ENCODE measurements at places on chromosomes 6 and 20.
A peak's percentile ranks its signal among the peaks of the same experiment; 100 is the strongest.

- no peak for DNase-seq
Measured at GRCh38 chr20:8344631-8345030, 212.6 kb downstream of the PLCB1 start.

- no peak for DNase-seq
Measured at GRCh38 chr6:129704708-129705107, 5.3 kb downstream of the ARHGAP18 start.

- peak; percentile 65 for DNase-seq
Measured at GRCh38 chr6:49906526-49906925, 40.2 kb upstream of the CRISP1 start.

- DNase-seq: peak; percentile 64
Measured at GRCh38 chr6:150302520-150303176, 66.2 kb upstream of the IYD start.

DNA sequence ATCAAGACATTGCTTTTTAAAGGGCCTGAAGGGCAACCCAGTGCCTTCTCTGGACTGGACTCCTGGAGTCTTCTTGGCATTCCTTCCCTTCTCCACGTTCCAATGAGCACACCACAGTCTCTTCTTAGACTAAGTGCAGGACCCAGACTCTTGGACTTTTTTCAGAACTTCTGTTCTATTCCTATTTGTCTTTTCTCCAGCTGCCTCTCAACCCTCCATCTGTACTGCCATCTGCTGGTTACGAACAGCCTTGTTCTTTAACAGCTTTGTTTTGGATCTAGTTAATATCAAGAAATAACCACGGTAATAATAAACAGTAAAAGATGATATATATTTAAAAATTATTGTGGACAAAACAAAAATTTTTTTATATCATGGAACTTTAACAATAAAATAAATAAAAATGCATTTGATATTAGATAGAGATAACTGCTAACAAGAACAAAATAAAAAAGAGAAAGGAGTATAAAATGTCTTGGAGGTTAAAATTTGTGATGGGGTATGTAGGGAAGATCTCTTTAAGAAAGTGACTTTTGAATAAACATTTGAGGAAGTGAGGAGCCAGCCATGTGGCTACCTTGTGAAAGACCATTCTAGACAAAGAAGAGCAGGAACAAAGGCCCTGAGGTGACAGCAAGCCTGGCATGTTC, 105.1 kb upstream of the HCRTR2 start:
- DNase-seq: peak; percentile 63

GRCh38 chr20:50113420-50114224, 672 bp upstream of the UBE2V1 start:
- no peak for DNase-seq

GRCh38 chr6:150325066-150325772, 43.6 kb upstream of the IYD start:
- DNase-seq: no peak

- DNase-seq: no peak
Measured at GRCh38 chr20:35297155-35297554, 4.9 kb upstream of the FAM83C start.

DNA sequence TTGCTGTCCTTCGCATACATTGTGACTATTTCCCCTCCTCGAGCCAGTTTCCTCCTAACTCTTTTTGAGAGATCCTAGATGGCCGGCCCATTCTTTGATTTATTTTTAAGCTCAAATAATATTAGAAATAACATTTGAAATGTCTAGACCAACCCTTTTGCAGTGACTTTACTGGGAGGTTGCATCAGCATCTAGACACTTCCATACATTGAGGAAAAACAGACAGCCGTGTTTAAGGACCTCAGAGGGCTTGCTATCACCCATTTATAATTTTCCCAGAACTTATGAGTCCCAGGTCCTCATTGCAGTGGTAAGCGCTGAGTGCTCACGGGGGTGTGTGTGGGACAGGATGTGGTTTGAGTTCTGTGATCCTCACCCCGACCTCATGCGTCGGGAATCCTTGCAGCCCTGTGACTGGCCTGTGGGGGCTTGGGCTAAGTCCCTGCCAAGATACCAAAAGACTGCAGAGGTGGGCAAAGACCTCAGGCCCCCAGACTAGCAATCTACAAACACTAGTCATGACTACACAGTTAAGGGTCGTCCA, at the start of gene GPX5:
Gene GPX5, plus strand, starts transcription at position 386 of the 544 bp plus-strand sequence. Its CDS starts 133 bp downstream, at position 519.
- DNase-seq: no peak

DNA sequence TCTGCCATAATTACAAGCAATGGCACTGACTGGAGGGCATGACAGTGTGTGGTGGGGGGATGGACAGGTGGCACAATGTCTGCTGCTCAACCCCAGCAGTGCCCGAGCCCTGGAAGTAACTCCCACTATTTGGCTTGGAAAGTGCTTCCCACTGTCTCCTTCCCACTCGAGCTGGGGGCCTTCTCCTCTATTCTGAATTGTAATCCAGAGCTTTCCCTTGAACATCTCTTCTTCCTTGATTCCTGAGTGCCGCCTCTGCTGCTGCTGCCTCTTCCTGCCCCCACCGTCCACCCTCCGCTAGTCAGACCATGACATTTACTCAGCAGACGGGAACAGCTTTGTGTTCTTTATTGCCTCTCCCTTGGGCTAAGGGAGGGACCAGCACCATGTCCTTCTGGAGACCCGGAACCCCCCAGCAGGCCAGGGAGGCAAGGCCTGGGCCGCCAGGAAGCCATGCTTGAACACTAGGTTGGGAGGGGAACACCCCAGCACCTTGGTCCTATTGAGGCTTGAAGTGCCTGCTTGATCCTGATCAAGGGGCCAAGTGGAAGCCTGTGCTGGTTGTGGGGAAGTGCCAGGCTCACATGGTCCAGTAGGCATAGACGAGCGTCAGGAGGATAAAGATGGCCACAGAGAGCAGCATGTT, 17.0 kb downstream of the CCDC167 start:
- no peak for DNase-seq

DNA sequence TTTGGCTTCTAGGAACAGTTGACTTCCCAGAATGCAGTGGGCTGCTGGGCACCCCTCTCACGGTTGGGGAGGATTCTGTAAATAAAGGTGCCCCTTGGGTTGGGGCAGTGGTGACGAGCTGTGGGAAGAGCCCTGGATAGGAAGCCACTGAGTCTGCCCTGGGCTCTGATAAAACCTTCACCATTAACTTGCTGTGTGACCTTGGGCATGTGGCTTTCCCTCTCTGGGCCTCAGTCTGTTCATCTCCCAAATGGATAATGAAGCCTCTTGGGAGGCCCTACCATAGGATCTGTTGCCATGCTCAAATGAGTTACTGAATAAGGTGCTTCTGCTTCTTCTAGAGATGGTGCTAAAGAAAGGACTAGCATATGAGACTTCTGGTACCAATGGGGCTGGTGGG, 3.7 kb downstream of the CRIP3 start:
- no peak for DNase-seq

DNA sequence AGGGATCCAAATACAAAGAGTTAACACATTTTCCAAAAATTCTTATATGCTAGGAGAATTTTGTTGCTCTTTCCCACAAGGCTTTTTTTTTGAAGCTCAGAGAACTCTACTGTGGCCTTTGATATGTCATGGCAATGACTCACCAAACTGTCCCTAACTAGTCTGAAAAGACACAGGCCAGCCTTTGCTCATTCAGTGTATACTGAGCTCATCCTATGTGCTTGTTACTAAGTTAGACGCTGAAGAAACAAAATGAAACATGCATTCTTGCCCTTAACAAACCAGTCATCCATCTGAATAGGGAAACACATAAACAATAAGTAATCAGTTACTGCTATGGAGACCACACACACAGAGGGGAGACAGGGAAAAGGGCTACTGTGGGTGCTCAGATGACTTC, 291.8 kb downstream of the FOXC1 start:
- no peak for DNase-seq

DNA sequence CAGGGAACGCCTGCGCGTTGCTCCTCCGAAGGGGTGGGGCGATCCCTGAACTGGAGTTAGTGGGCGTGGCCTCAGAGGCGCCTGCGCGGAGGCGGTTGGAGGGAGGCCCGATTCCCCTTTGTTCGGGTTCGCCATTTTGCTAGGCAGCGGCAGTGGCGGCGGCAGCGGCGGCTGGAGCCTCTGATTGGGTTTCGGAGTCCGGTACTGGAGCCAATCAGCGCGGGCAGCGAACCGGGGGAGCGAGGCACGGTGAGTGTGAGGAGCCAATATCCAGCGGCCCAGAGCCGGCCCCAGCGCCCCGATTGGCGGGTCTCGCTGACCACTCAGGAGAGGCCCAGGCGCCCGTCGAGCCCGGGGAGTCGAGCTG, at the start of gene NFYA:
Gene NFYA, plus strand, starts transcription at position 139 of the 367 bp plus-strand sequence. CDS start 6,116 bp downstream, outside the sequence.
- no peak for DNase-seq

- no peak for DNase-seq
Measured at GRCh38 chr20:20668639-20669038, 43.8 kb downstream of the RALGAPA2 start.

DNA sequence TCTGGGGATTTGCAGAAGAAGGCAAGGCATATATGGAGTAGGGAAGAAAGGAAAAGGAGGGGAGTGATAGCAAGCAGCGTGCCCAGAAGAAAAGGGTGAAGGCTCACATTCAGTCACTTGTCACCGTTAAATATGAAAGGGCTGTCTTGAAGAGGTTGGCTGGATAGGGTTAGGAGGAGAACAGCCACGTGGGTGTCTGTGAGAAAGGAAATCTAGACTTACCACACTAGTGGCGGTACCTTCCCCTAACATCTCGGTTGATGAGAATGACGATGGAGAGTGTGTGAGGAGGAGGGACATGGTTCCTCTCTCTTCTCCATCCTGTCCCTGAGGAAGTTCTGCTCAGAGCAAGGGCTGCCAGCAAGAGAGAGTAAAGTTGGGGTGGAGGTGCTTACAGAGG, 74.3 kb upstream of the CCN6 start:
- DNase-seq: no peak

GRCh38 chr20:8246716-8247115, 114.7 kb downstream of the PLCB1 start:
- DNase-seq: no peak

- no peak for DNase-seq
Measured at GRCh38 chr20:59812286-59813125, 120.9 kb downstream of the SYCP2 start.

- no peak for DNase-seq
Measured at GRCh38 chr6:169501128-169501527, 200.7 kb downstream of the WDR27 start.

- DNase-seq: no peak
Measured at GRCh38 chr20:46226602-46227001, 81.7 kb downstream of the CDH22 start.

DNA sequence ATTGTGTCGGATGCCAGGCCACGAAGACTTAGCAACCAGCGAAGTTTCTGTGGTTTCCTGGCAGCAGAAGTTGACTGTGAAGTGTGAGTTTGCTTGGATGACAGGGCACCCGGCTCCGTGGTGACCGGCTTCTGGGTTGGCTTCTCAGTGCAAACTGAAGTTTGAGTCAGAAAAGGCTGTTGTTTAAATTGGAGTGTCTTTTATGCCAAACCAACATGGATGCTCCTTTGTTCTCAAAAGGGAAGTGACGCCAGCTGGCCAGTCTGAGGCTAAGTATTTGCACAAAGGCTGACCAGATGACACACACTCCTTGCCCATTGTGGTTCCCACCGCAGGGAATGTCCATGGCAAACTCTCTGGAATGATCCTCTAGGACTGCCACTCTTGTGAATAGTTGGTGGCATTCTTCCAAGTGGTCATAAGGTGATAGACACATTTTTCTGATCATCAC, 164.8 kb upstream of the QKI start:
- DNase-seq: no peak

DNA sequence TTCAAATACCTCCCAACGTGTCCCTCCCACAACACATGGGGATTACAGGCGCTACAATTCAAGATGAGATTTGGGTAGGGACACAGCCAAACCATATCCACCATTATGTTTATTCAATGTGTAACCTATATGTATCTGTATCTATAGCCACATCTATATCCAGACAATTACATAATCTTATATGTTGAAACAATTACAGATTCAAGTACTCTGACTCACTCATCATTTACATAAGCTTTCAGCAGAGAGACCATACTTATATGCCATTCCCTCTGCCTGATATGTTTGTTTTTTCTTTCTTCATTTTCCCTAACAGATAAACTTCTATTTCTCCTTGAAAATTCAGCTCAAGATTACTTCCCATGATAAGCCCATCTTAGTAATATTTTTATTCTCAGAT, 163.6 kb downstream of the LAMA2 start:
- DNase-seq: no peak

DNA sequence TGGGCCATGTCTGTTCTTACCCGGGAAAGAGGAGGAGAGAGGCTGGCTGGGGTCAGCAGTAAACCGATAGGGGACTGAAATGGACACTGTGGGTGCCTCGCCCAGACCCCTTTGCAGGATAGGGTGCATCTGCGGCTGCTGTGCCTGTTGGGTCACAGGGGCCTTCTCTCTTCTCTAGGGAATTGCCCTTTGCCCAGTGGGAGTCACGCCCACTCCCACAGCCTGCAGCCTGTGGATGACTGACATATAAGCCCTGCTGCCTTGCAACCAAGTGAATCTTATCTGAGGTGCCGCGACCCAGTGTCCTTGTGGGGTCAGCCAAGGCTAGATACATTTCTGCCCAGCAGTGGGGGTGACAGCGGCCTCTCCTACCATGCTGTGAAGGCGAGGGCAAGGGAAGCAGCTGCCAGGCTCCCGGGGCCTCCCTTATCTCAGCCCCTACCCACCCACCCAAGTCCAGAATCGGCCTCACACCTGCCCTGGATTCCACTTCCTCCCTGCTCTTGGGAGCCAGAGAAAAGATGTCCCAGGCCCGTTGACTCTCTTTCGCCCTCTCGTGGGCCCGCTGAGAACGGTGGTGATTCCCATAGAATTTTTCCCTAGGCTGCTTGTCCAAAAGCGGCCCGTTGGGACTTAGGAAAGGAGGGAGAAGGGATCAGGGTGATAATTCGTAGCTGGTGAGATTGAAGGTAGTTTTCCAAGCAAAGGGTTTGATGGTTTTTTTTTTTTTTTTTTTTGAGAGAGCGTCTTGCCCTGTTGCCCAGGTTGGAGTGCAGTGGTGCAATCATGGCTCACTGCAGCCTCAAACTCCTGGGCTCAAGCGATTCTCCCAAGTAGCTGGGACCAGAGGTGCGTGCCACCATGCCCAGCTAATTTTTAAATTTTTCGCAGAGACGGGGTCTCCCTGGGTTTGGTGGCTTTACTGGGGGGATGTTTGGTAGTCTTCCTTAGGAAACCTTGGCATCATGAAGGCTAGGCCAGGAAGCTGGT, 76.4 kb upstream of the RNF24 start:
- peak; percentile 74 for DNase-seq

- no peak for DNase-seq
Measured at GRCh38 chr6:122154912-122155575, 244.4 kb upstream of the HSF2 start.

GRCh38 chr6:15960740-15961634, 167.9 kb upstream of the MYLIP start:
- DNase-seq: no peak

Measured in eye (tissue), 1 donor.